CD4-positive, alpha-beta T cell treated with Interleukin-15 for 4 hours (primary cell): ENCODE measurements at places on chromosomes 12 and 14.

DNA sequence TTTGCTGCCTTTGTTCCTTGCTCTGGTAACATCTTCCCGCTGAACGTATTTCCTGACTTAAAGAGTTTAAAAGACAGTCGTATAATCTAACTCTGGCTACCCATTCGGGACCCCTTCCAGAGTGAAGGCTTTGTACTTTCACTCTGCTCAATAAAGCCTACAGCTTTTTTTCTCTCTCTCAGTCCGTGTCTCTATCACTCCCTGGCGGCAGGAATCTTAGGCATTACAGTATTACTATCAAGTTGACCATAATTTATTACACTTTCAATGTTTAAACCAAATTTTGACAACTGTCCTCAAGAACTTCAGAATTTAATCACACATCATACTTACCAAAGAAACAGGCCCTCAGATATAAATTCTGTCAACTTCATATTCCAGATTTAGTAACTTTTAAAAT lies 967.9 kb downstream of the FSCB start:
- DNase-seq = no peak

DNA sequence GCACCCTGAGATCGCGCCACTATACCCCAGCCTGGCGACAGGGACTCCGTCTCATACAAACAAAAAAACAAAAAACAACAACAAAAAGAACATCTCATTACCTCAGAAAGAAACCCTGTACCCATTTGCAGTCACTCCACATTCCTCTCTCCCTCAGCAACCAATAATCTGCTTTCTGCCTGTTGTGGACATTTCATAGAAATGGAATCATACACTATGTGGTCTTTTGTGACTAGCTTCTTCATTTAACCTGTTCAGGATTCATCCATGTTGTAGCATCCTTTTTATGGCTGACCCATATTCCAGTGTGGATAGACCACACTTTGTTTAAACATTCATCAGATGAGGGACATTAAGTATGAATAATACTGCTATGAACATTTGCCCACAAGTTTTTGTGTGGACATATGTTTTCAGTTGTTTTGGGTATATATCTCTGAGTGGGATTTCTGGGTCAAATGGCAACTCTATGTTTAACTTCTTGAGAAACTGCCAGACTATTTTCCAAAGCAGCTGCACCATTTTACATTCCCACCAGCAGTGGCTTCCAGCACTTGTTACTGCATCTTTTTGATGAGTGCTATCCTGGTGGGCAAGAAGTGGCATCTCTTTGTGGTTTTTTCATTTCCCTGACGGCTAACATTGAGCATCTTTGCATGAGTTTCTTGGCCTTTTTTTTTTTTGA lies 5.9 kb upstream of the RCOR1 start:
- no peak for DNase-seq

DNA sequence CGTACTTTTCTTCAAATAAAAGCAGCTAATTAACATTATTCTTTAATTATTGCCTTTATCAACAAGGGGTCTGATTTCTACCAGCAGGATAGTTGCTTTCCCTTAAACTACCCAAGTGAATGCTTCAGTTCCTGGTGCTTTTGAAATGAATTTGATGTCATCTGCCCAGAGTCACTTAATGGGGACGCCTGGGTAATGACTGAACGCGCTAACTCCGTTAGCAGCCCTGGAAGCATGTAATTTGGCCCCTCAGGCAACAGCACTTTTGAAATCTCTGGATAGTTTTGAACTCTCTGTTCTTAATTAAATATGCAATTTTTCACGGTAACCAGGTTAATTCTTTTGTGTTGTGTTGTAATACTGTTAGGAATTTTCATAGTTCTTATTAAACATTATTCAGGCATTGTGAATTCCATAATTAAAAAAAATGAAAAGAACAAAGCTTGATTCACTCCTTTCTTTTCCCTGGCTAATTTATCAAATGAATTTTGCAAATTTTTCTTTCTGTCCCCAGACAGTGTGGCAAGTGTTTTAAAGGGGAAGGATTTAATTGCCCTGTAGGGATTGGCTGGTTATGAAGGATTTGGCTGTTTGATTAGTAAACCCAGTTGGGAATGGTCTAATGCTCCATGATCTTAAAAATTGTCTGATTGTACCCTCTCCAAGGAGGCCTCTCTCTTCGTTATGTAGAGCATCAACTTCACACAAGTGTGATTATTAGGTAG lies 137.5 kb upstream of the MYL2 start:
- DNase-seq = no peak

DNA sequence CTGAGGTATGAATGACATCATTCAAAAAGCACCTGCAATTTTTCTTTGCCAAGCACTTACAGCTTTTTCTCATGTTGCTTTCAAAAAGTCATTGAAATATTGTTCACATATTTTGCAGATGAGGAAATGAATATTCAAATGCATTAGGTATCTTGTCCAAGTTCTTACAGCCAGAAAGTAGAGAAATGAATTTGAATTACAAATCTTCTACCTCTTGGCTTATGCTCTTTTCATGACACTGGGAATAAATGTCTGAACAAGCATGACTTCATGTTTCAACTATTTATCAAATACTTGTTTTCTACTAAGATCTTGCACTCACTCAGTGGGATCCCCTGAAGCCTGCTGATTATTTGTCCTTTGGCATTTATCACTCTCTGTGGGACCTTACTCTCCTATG lies 267.2 kb upstream of the BTG1 start:
- DNase-seq = no peak

GRCh38 chr14:89620436-89620835 lies 203.4 kb upstream of the FOXN3 start:
- no peak for DNase-seq

- DNase-seq = no peak
These were observed 48.3 kb downstream of the CEP290 start for GRCh38 chr12:88093573-88093972.

GRCh38 chr14:99289394-99290189 lies 17.6 kb upstream of the BCL11B start:
- no peak for DNase-seq

DNA sequence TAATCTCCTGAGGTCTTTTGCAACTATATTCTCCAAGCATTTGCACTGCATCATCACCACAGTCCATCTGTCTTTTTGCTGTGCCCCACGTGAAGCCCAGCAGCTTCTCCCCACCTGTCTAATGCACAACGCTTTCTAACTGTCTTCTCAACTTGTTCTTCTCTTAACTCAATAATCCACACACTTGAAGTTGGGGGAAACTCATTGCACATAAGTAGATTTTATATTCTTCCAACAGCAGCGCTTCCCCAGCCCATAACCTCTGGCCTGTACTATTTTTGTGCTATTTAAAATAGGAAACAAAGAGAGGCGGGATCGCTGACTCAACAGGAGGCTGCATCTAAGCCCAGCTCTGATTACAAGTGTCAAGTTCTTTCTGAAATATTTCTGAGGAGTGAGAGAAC lies 226.7 kb downstream of the GXYLT1 start:
- DNase-seq = no peak

GRCh38 chr12:128458301-128458974 lies 191.5 kb downstream of the TMEM132C start:
- no peak for DNase-seq

- DNase-seq = no peak
These were observed 166.8 kb downstream of the MYRFL start for GRCh38 chr12:69991690-69992288.

DNA sequence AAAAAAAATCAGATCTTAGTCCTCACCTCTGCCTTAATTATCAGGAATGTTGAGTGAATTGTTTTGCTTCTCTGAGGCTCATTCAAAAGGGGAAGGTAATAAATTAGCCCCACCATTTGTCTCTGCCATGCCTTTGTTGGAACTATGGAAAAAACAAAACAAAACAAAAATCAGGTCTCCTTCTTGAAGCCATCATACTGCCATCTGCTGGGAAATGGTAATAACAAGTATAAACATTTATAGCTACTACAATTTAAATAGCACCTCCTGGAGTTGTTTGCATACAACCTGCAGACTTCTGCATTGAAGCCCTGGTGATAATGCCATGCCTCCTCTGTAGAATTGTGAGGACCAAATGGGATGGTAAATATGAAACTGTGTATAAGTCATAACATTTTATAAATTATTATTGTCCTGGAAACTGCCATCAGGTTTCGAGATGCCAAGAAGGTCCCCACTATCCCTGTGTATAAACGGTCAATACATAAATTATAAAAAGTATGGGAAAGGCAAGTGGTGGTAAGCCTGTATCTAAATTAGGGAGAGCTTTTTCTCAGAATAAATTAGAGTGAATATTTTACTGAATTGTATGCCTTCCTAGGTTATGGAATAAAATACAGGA lies 87.2 kb upstream of the FGD4 start:
- DNase-seq = peak; percentile 41

DNA sequence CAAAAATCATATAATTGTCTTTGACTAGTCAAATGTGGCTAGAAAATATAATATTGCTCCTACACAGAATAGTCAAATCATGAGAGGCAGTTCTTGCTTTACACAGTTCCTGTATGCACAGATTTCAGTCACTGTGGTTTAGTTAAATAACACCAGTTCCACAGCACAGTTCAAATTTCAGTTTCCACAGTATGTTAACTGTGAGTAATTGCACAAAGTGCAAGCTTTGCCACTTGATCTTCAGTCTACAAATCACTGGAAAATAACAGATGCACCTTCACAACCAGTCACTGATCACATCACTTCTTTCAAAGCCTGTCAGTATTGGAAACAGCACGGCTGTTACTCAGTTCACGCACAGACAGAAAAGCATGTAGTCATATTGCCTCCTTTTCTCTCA lies 38.7 kb downstream of the KCNH5 start:
- no peak for DNase-seq

- no peak for DNase-seq
These were observed 218.0 kb downstream of the DUSP6 start for GRCh38 chr12:89134213-89134770.

- DNase-seq = no peak
These were observed 53.8 kb upstream of the NTF3 start for GRCh38 chr12:5377997-5378592.

GRCh38 chr12:110577864-110578693 lies 5.0 kb downstream of the PPTC7 start:
- peak; percentile 88 for DNase-seq

- DNase-seq = peak; percentile 82
These were observed 991.9 kb downstream of the TMEM121 start for GRCh38 chr14:106518054-106518943.

DNA sequence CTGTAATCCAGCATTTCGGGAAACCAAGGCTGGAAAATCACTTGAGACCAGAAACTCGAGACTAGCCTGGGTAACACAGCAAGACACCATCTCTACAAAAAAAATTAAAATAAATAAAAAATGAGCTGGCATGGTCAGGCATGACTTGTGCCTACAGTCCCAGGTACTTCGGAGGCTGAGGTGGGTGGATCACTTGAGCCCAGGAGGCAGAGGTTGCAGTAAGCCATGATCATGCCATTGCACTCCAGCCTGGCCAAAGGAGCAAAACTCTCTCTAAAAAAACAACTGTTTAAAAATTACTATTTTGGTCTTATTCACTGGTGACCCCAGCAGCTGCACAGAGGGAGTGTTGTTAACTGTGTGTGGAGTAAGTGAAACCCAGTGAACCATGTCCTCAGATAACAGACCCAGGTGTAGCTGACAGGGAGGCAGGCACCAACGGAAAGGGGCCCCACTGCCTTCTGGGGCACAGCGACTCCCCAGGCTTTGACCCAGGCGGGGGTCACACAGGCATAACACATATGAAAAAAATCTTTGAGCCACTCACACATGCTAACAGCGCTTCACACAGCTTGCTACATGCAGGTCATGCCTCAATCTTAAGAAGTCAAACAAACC lies 12.1 kb downstream of the DDX54 start:
- DNase-seq = no peak

GRCh38 chr12:2273751-2274150 lies 221.0 kb downstream of the CACNA1C start:
- DNase-seq = no peak

- peak; percentile 4 for DNase-seq
These were observed 59.7 kb downstream of the DAO start for GRCh38 chr12:108939594-108939993.

GRCh38 chr12:19012965-19013364 lies 116.6 kb upstream of the PLEKHA5 start:
- no peak for DNase-seq

DNA sequence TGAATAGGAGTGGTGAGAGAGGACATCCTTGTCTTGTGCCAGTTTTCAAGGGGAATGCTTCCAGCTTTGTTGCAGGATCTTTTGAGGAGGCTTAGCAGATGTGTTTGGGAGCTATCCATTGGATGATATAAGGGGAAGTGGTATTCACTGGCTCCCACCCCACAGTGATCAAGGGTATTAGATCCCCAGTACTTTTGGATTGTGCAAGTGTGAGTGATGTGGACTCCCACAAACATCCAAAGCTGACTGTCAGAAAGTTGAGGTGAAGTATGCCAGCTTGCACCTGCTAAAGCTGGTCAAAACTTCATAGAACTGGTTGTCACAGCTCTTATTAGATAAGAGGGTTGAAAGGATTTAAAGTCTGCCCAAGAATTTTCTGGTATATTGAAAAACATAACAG lies 110.1 kb upstream of the BTG1 start:
- no peak for DNase-seq

DNA sequence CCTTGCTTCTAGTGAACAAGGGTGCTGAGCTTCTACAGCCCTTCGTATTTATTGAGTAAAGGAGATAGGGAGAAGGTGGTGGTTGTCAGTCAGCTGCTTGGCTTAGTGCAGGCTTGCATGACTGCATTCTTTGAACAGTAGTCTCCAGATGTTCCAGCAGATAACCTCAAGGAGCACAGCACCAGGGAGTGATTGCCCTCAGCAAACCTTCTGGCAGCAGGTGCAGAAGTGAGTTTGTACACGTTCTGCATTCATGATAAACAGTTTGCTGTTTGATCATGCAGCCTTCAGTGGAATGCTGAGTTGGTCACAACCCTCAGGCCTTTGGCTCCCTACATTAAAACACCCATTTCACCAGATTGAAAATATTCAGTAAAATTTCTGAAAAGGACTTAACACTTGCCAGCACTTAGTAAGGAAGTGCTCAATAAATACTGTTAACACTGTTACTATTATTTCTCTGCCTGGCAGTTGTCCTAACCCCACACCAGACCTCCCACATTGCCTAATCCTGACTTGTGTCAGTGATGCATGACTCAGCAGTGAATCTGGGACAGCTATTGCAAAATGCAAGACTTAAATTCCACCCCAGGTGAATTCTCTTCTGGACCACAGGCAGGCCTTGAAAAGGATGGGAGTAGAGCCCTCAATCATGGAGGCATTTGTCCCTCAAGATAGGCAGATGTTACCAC lies 18.9 kb upstream of the CARMIL3 start:
- DNase-seq = no peak

DNA sequence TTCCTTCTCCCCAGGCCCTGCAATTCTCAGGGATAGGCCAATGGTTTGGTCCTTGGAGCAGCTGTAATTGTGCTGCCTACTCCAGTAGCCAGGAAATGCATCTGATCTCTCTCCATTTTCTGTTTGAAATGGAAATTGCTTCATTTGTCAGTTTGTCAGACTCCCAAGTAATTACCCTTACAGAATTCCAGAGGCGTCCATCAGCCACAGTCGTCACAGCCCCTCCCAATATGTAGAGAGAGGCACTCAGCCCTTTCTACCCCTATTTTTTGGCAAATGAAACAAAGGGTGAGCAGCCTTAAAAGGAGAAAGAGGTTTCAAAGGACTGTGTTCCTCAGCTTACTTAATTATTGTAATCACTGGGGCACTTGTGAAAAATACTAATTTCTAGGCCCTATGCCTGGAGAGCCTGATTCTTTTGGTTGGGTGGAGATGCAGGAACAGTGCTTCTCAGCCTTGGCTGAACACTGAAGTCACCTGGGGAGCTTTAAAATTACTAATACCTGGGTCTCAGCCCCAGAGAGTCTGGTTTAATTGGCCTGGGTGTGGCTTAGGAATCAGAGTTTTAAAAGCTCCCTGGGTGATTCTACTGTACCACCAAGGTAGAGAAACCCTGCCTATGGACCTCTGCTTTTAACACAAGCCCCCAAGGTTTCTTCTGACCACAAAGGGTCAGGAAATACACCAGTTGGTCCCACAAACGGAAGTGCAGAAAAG lies 190.0 kb downstream of the EMP1 start:
- DNase-seq = no peak
